Natural killer cell (primary cell): ENCODE measurements at places on chromosomes 16 and 17. TPM values are rescaled to one million over a fixed set of nuclear protein-coding genes. Genes with fewer than 3 reads are reported as not detected.

DNA sequence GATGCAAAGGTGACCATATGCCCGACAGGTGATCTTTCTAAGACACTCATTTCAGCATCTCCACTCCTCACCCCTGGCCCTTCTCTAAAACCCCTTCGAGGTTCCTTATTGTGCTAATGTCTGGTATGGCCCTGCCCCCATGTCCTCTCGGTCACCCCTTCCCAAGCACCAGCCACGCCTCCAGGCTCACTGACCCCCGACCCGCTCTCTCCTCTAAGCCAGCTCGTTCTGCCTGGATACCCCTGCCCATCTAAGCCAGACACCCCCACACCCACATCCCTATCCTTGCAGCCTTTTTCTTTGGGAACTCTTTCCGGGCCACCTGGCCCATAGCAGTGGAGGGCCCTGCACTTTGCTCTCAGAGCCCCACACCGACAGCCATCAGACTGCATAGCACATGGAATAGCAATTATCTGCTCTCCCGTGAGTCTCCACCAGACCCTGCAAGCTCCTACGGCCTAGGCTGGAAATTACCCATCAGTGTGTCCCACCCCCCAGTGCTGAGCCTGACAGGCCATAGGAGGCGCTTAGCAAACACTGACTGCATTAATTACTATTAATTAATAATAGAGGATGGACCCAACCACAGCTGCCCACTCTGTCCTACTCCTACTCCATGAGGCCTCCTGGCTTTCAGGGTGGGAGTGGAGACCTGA lies 176.7 kb downstream of the TMEM132E start:
- no peak for DNase-seq
- no peaks in the 10 kb centered on the region for H3K36me3 ChIP-seq
- no peaks in the 10 kb centered on the region for H3K4me1 ChIP-seq
- H3K4me3 ChIP-seq, result no peak overlapping the region

GRCh38 chr17:41695134-41695661 lies 6.5 kb downstream of the EIF1 start:
- H3K36me3 ChIP-seq, result peaks cover 46% of the 10 kb centered on the region
- H3K4me1 ChIP-seq, result peaks cover 13% of the 10 kb centered on the region
- no peak overlapping the region for H3K4me3 ChIP-seq

GRCh38 chr16:85592700-85593493 lies 20.2 kb upstream of the GSE1 start:
- H3K4me3 ChIP-seq, result no peak overlapping the region
- peaks cover 27% of the 10 kb centered on the region for H3K4me1 ChIP-seq
- H3K27ac ChIP-seq, result no peak overlapping the region
- H3K27me3 ChIP-seq, result no peaks in the 10 kb centered on the region
- peaks cover 6% of the 10 kb centered on the region for H3K36me3 ChIP-seq

- peaks cover 53% of the 10 kb centered on the region for H3K4me1 ChIP-seq
- H3K27ac ChIP-seq, result no peak overlapping the region
- H3K27me3 ChIP-seq, result peaks cover 96% of the 10 kb centered on the region
These were observed 4.8 kb downstream of the LHX1 start for GRCh38 chr17:36942019-36942599.

DNA sequence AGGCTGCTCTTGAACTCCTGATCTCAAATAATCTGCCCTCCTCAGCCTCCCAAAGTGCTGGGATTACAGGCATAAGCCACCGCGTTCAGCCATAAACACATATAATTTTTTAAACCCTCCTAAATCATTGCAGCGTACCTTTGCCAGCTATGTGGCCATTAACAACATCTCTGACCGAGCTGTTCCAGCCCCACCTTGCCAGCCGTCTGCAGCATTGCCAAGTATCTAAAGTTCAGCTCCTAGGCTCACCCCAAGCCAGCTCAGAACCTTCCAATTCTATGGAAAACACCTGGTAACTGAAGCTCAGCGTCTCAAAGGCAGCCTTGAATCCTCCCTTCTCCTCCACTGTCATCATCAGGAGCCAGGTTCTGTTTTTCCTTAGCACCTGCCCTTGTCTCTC lies 5.1 kb upstream of the MEIOB start:
- H3K27ac ChIP-seq, result no peak overlapping the region
- DNase-seq, result no peak
- H3K4me1 ChIP-seq, result peaks cover 2% of the 10 kb centered on the region
- no peak overlapping the region for H3K4me3 ChIP-seq

DNA sequence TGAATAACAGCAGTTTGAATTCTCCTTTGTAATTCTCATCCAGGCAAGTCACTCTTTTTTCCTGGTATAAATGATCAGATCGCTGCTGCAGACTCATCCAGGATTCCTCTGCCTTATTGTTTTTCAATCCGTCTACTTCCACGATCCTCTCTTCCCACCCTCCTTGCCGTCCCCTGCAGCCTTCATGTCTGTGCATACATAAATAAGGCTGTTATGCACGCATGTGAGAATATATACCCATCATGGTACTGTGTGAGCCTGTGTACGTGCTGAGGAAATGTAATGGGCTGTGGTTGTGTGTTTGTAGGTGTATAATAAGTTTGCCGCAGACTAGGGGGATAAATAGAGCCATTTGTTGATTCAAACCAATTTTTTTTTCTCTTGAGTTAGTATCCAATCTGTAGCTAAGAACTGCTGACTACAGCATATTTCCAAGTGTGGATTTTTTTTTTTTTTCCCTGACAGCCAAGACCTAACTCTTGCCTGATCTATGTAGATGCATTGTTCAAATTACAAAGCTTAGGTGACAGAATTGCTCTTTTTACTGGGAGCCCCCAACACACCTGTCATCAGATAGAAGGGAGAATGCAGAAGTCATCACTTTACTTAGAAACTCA lies 62.2 kb downstream of the RBFOX1 start:
- H3K36me3 ChIP-seq, result no peaks in the 10 kb centered on the region
- H3K27me3 ChIP-seq, result no peaks in the 10 kb centered on the region
- no peak for DNase-seq
- H3K4me1 ChIP-seq, result no peaks in the 10 kb centered on the region
- no peak overlapping the region for H3K4me3 ChIP-seq
- H3K27ac ChIP-seq, result no peak overlapping the region

DNA sequence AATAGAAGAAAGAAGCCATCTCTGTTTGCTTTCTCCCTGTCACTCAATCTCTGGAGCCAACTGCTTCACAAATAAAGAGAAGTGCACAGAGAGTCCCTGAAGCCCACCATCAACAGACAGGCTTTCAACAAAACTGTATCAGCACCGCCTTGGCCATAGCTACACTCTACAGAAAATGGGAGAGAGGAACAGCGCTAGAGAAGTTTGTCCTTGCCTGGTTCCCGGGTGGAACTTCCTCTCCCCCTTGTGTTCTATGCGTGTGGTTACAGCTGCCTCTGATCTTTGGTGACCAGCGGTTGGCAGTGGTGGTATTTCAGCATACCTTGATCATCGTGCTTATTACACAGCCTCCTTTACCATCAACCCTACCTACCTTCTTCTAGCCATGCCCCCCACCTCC lies 91.4 kb upstream of the CCL2 start:
- no peak overlapping the region for H3K27ac ChIP-seq
- no peaks in the 10 kb centered on the region for H3K36me3 ChIP-seq
- H3K4me3 ChIP-seq, result no peak overlapping the region

DNA sequence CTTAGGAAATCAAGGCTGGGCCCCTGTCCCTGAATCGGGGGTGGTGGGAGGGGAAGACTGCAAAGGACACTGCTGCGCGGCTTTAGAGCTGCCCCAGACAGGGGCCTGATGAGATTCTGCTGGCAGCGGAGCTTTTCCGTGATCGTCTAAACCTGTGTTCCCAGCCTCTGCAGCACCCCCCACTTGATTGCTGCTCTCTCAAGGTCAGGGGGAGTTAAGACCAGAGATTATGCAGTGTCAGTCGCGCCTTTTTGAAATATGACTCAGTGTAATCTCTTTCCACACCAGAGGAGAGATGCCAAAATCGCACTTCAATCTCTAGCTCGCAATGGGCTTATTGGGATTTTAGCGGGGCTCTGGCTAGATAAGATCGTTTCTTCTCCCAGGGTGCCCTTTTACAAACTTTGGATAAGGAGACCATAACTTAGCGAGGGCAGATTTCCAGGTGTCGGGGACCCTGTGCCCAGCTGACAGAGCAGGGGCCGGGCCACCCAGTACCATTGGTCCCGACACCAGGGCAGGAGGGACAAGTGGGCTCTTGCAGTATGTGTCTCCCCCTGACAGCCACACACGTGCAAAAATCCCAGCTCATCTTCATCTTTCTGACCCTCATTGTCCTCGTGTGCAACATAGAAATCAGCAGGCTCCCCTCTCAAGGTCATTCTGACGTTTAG lies 87.0 kb downstream of the IRX3 start:
- H3K27me3 ChIP-seq, result no peaks in the 10 kb centered on the region
- no peak overlapping the region for H3K27ac ChIP-seq
- no peak for DNase-seq
- H3K4me3 ChIP-seq, result no peak overlapping the region
- H3K36me3 ChIP-seq, result no peaks in the 10 kb centered on the region

DNA sequence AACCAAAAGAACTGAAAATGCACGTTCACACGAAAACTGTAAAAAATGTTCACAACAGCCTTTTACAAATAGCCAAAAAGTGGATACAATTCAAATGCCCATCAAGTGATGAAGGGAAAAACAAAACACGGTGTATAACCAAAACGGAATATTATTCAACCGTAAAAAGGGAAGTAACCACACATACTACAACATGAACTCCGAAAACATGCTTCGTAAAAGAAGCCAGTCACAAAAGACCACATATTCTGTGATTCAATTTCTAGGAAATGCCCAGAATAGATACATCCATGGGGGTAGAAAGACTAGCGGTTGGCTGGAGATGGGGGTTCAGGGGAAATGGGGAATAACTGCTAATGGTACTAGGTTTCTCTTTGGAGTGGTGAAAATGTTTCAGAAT lies 81.5 kb upstream of the TRAP1 start:
- H3K4me1 ChIP-seq, result peaks cover 49% of the 10 kb centered on the region
- no peaks in the 10 kb centered on the region for H3K36me3 ChIP-seq
- no peaks in the 10 kb centered on the region for H3K27me3 ChIP-seq
- no peak for DNase-seq

- no peak for DNase-seq
- no peak overlapping the region for H3K27ac ChIP-seq
- peaks cover 15% of the 10 kb centered on the region for H3K4me1 ChIP-seq
- no peak overlapping the region for H3K4me3 ChIP-seq
- no peaks in the 10 kb centered on the region for H3K36me3 ChIP-seq
These were observed 208.1 kb downstream of the COPRS start for GRCh38 chr17:31650756-31651520.

- no peaks in the 10 kb centered on the region for H3K27me3 ChIP-seq
- H3K36me3 ChIP-seq, result no peaks in the 10 kb centered on the region
- H3K27ac ChIP-seq, result no peak overlapping the region
- DNase-seq, result no peak
These were observed 42.9 kb upstream of the C16orf78 start for GRCh38 chr16:49330562-49331201.

DNA sequence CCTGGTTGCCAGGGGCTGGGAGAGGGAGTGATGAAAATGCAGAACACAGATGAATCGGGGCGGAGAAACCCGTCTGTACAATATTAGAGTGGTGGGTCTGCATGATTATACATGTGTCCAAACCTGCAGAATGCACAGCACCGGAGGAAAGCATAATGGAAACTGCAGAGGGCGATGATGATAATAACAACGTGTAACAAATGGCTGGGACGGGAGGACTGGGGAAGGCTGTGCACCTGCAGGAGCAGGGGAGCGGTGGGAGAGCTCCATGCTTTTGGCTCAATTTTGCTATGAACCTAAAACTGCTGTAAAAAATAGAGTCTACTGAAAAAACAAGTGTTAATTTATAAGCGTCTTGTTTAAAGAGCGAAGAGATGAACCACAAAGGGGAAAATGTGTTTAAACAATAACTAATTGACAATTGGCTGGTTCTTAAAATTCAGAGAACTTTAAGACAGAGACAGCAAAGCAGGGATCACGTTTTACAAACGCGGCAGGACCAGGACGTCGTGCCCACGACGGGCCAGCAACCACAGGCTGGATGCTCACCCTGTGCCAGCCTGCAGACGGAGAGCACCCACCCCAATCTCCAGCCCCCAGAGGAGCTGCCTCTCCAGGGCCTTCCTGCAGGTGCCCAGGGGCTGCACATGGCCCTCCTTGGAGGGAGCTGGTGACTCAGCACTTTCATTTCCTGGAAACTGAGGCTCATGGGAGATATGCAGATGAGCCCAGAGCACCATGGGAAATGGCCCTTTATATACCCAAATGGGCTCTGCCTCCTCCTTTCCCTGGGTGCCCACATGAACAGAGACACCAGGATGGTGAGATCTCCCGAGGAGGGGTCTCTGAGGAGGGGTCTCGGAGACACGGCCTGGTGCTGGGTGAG lies at the start of gene TEX19:
Gene TEX19 (plus strand): TSS at position 783 of the 886 bp plus-strand sequence. CDS start 2,904 bp downstream, outside the sequence.
- peaks cover 5% of the 10 kb centered on the region for H3K4me1 ChIP-seq
- no peaks in the 10 kb centered on the region for H3K27me3 ChIP-seq
- no peak within 1 kb of the TSS for H3K4me3 ChIP-seq
- H3K36me3 ChIP-seq, result no peaks in the 10 kb centered on the region

- H3K27me3 ChIP-seq, result no peaks in the 10 kb centered on the region
- H3K4me1 ChIP-seq, result no peaks in the 10 kb centered on the region
- H3K36me3 ChIP-seq, result no peaks in the 10 kb centered on the region
- DNase-seq, result no peak
- H3K27ac ChIP-seq, result no peak overlapping the region
- no peak overlapping the region for H3K4me3 ChIP-seq
These were observed 16.8 kb downstream of the PRKCA start for GRCh38 chr17:66319226-66319625.

GRCh38 chr16:66851166-66851964 lies 7.2 kb downstream of the CA7 start:
- H3K4me1 ChIP-seq, result no peaks in the 10 kb centered on the region
- no peak for DNase-seq
- no peak overlapping the region for H3K4me3 ChIP-seq
- H3K27me3 ChIP-seq, result no peaks in the 10 kb centered on the region
- H3K36me3 ChIP-seq, result no peaks in the 10 kb centered on the region

GRCh38 chr16:29664091-29664921 lies 1.3 kb downstream of the SPN start:
- H3K27ac ChIP-seq, result peak overlapping the region; percentile 81
- peaks cover 82% of the 10 kb centered on the region for H3K4me1 ChIP-seq
- H3K36me3 ChIP-seq, result peaks cover 25% of the 10 kb centered on the region
- H3K27me3 ChIP-seq, result no peaks in the 10 kb centered on the region
- peak overlapping the region; percentile 90 for H3K4me3 ChIP-seq
- peak; percentile 70 for DNase-seq

GRCh38 chr16:4367393-4367856 lies 4.2 kb upstream of the VASN start:
- H3K27me3 ChIP-seq, result no peaks in the 10 kb centered on the region
- DNase-seq, result no peak
- H3K27ac ChIP-seq, result no peak overlapping the region
- peaks cover 27% of the 10 kb centered on the region for H3K4me1 ChIP-seq

DNA sequence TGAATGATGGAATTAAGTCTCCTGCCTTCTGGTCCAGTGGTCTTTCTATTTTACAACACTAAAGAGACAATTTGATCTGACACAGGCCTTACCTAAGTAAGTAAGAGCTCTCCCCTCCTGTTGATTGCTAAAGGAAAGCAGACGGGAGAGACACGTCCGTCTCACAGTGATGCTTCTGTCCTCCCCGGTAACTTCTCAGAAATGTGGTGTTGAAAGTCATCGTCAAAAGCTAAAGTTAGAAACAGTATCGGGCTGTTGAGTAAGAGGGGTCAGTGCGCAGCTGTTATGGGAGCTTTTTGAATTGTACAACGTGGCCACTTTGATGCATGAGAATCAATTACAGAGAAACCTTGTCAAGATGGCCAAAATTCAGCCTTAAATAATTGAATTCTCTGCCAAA lies 1.9 kb upstream of the RBFOX1 start:
- no peaks in the 10 kb centered on the region for H3K36me3 ChIP-seq
- no peak overlapping the region for H3K27ac ChIP-seq
- DNase-seq, result no peak
- no peaks in the 10 kb centered on the region for H3K4me1 ChIP-seq

The KRTAP2-3 gene
- total RNA-seq, result not detected

The MYO15A gene
- total RNA-seq, result 1.8 TPM

The CDH5 gene
- not detected for total RNA-seq

The DNAAF8 gene
- 0.54 TPM for total RNA-seq
